NCI-H82 (cell line): ENCODE measurements at places on chromosomes 6 and 20.

DNA sequence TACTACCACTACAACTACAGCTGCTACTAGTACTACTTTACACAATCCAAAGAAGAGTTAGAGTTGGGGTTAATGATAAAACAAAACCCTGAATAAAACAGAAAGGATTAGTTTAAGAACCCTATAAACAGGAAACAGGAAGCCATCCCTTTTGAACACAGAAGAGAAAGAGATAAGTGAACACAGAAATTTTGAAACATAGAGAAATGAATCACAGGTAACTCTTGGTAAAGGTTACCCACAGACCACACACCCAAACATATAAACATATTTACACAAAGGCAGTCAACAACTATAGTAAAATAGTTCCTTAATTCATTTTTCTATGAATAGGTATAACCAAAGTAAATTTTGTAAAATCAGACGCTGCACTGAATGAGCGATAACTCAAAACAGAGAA, 98.1 kb downstream of the RNGTT start:
- DNase-seq, result no peak

GRCh38 chr6:24543683-24544082, 48.9 kb downstream of the ALDH5A1 start:
- peak; percentile 83 for DNase-seq

GRCh38 chr6:167676666-167677421, 149.9 kb upstream of the AFDN start:
- DNase-seq, result no peak

GRCh38 chr6:76275746-76276145, 203.3 kb upstream of the IMPG1 start:
- DNase-seq, result peak; percentile 14

- DNase-seq, result peak; percentile 29
Observed at GRCh38 chr6:79872303-79872702, 75.0 kb downstream of the ELOVL4 start.

DNA sequence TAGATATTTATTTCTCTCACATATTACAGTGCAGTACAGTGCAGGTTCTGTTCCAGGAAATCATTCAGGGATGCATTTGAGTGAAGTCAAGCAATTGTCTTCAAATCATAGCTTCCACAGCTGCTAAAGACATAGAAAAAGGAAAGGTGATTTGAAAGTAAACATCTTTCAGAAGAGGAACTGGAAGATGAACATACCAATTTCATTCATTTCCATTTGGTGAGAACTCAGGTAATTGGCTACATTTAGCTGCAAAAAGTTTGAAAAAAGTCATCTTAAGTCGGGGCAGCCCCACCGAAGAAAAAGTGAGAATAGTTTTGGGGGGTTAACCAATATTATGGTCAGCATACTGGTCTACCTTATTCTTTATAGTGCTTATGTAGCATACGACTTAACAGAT, 61.4 kb upstream of the IL20RA start:
- no peak for DNase-seq

- DNase-seq, result no peak
Observed at GRCh38 chr20:1946762-1947534, 46.9 kb downstream of the PDYN start.

DNA sequence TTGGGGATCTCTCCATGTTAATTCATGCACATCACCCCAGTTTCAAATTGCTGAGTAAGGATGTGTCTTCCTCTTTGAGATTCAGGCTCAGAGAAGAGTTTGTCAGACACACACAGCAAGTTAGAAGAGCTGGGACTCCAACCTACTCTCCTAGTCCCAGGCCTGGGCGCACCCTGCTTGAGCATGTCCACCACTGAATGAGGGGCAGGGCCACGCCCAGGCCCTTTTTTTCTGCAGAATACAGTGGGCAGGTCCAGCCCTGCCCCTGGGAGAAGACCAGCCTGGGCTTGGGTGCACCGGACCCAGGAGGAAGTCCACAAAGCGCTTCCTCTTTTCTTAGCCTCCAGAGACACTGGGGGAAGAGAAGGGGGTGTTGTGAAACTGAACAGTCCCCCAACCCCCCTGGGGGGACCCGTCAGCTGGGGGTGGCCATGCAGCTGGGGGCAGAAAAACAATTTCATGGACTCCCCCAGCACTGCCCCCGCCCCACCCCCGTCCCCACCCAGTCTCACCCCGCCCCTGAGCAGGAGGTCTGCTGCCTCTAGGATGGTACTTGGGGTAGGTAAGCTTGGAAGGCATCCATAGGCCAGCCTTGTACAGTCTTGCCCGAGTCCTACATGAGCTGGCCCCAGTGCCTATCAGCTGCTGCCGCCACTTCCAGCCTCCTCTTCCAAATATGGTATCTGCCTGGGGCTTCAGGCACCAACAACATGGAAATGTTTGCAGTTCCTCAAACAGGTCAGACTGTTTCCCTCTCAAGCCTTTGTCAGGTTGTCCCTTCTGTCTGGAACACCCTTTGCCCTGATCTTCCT, 11.7 kb upstream of the HCK start:
- no peak for DNase-seq

DNA sequence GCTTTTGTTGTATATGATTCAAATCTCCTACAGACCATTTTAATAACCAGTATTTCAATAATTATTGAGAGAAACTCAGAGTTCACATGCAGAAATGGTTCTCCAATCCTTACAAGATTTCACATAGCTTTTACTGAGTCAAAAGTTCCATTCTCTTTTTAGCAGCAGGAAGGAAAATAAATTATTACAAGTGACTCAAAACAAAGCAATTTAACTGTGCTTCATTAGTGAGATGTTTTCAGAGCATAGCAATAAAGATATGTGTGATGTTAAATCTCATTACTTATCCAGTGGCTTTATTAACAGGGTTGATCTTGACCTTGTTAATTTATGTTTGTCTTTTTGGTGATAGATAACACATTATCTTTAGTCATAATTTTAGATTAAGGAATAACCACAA, 22.0 kb downstream of the KIF13A start:
- DNase-seq, result no peak

GRCh38 chr20:54585217-54585616, 109.8 kb downstream of the DOK5 start:
- no peak for DNase-seq

DNA sequence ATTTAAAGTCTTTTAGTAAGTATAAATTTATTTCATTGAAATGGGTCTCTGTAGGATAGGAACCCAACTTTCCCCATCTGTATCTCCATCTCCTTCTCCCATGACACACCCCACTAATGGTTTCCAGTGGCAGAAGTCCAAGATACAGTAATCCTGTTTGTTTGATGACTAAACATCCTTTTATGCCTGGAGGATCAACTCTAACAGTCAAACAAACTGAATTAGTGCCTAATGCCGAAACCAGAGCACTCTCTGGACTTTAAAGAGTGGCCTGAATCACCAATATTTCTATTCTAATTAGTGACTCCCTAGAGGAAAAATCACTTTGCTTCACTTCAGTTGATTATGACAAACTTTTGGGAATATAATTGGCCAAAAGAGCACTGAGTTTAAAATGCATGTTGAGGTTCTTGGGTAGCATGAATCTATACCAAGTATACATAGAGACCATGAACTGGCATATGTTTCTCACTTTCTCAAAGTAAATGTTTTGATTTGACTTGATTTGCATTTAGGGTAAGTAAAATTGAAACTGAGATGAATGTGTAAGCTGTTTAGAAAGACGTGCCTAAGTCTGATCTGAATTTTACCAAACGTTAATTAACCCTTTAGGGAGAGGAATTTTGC, 776.4 kb upstream of the NRSN1 start:
- peak; percentile 88 for DNase-seq

DNA sequence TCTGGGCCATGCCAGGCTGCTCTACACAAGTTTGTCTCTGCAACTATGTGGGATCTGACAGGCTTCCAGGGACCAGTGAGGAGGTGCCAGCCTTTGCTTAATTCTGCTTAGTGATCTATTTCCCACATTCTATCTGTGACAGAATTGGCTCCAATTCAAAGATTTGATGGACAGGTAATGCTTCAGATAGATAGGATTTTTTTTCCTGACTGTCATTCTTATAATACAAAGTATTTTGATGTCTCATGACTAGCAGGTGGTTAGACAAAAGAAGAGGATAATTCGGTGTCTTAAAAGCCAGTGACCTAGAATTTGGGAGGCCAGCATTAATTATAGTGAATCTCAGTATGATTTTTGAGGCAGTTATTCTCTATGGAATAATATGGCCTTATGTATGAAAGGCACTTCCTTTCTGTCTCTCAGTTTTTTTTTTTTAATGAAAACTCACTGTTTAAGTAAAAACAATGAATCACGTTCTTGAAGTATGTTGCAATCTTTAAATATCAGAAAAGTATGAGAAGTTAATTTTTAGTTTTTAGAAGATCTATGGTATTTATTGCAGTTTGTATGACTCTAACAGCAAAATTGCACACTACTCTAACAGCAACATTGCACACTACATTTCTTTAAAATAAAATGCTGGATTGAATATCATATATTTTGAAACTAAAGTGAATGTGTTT, 43.7 kb downstream of the TMEM200A start:
- DNase-seq, result no peak

- no peak for DNase-seq
Observed at GRCh38 chr6:41025966-41026530, 13.0 kb downstream of the UNC5CL start.

DNA sequence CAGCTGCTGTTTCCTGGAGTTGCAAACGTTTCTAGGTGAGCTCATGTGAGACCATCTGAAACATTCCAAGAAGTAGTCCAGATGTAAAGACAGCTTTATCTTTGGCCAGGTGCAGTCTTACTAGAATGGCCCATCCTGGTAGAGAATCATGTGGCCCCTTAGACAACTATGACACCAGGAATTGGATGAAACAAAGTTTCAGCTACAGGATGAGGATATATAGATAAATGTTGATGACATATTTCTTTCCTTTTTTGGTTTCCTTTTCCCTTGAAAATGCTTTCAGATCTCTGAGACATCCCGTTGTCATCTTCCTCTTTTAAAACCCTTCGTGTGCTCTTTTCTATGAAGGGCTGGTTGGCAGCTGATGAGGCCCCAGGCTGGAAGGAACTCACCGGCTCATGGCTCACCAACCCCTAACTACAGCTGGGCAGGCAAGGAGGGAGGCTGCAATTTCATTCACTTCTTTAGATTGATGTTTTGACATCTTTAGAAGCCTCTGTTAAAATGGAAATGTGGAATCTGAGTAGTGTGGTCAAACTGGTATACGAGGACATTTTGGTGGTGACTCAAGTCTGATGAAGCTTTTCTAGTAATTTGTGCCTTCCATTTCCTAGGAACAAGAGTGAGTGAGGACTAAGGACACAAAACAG, 167.9 kb upstream of the TNFAIP3 start:
- no peak for DNase-seq

- DNase-seq, result no peak
Observed at GRCh38 chr20:21324126-21324525, 21.0 kb downstream of the XRN2 start.

DNA sequence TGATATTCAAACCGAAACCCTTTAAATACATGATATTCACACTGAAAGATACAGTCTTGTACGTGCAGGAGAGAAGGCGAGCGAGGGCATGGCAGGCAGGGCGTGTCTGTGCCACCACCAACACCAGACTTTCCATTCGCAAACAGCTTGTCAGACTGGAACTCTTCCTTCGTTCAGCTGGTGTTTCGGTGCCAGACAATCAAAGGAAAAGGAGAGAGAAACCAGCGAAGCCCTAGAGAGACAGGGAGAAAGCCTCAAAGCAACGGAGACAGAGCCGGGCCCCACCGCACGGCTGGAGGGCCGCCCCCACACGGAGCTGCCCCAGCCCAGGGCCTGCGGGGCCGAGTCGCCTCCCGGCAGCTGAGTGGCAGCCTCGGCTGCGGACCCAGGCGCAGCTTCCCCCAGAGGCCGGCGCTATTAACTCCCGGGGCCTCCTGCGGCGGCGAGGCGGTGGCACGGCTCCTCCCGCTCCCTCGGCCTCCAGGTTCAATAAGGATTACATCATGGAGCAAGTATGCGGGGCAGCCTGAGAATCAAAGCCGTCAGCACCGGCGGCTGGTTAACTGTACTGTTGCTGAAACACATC, 32.1 kb upstream of the NR2E1 start:
- peak; percentile 85 for DNase-seq

GRCh38 chr6:91376686-91377085, 789.8 kb upstream of the MAP3K7 start:
- no peak for DNase-seq

DNA sequence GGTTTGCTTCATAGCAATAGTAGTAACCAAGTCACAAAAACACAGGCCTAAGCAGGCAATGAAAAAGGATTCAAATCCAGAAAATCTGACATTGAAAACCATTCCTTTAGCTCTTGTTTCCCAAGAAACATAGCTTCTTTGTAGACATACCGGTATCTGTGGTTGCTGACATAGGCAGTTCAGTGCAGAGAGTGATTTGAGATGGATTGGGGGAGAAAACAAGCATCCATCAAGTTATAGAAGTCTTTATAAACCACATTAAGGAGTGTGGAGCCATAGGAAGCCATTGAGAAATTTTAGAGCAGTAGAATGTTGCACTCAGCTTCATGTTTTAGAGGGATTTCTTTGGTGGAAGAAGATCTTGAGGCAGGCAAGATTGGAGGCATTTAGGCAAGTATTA, 91.2 kb upstream of the MARCKS start:
- DNase-seq, result no peak

DNA sequence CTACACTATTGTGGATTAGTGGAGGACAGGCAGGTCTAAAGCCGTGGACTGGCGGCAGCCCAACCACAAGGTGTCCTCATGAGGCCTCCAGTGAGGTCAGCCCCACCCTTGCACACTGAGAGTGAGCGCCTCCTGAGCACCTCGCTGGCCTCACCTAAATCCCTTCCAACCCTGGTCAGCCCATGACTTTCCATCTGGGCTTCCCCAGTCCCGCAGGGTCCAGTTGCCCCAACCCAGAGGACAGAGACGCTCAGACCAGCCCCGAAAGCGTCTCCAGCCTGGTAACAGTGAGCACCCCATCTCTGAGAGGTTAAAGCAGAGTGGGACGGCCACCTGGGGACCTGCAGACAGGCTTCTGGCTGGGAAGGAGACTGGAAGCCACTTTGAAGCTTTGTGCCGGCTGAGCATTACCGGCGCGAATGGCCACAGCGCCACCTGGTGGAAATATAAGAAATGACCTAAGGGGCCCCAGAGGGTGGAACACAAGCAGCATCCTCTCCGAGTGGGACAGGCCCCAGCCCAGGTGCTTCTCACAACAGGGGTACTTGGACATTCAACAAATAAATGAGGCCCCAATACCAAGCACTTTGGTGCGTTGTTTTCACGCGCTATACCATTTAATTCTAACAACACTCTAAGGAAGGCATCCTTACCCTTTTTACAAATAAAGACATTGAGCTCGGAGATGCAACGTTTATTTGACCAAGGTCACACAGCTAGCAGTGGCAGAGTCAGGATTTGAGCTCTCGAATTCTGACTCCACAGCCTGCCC, 65.7 kb upstream of the TOP1 start:
- DNase-seq, result peak; percentile 80

DNA sequence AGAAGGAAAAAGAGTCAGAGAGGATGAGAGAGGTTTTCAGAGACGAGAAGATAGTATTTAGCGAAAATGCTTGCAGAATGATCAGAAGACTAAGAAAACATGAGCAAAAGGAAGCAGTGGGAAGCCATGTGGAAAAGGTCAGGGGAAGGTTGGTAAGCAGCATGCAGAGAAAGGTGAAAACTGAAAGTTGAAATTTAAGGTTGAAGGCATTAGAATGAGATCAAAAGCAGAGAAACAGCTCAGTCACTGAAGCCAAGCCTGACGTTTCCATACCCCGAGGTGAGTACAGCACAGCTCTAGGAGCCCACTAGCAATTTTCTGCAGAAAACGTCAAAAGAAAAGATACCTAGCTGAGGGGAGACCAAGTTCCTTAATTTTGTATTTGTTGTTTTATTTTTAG, 19.1 kb upstream of the TFB1M start:
- no peak for DNase-seq

- no peak for DNase-seq
Observed at GRCh38 chr20:53959911-53960578, 110.3 kb downstream of the BCAS1 start.

GRCh38 chr6:111531185-111531584, 48.2 kb upstream of the REV3L start:
- no peak for DNase-seq
